Activated T-helper 17 cell treated with anti-CD3 and anti-CD28 coated beads, Interleukin-2, amount 50 U/mL, for 72 hours (primary cell): ENCODE measurements at places on chromosomes 6 and 20.

DNA sequence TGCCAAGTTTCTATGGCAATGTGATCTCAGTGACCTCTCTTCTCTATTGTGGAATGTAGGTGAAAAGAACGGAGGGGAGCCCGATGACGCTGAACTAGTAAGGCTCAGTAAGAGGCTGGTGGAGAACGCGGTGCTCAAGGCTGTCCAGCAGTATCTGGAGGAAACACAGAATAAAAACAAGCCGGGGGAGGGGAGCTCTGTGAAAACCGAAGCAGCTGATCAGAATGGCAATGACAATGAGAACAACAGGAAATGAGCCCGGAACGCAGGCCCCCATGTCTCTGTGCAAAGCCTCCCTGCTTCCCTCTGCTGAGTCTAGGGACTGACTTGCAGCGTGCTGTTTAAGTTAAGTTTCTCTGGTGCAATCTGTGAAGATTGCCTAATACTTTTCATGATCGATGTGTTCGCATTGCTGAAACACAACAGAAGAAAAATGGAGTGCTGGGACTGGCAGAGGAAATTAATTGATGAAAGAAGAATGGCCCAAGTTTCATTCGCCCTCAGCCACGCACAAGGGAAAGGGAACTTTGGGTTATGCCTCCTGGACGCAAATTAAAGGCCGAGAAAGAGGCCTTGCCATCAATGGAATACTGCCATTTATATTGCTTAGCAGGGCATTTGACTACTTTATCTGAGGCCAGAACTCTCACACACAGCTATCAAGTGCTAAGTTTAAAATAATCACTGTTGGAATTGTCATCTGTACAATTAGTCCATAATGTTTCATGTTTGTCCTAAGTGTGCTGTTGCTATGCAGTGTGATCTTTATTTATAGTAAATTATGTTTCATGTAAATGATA, 146.4 kb downstream of the AKAP7 start:
- H3K4me3 ChIP-seq: peak overlapping the region; percentile 71
- H3K27me3 ChIP-seq: no peaks in the 10 kb centered on the region
- peak overlapping the region; percentile 86 for H3K27ac ChIP-seq
- H3K36me3 ChIP-seq: no peaks in the 10 kb centered on the region
- H3K4me1 ChIP-seq: peaks cover 9% of the 10 kb centered on the region
- ATAC-seq: peak; percentile 85

- H3K27ac ChIP-seq: peak overlapping the region; percentile 20
- H3K36me3 ChIP-seq: peaks cover 83% of the 10 kb centered on the region
- H3K4me1 ChIP-seq: peaks cover 5% of the 10 kb centered on the region
- ATAC-seq: no peak
- no peak overlapping the region for H3K4me3 ChIP-seq
These were observed 76.5 kb downstream of the PTPN1 start for GRCh38 chr20:50586531-50587232.

- H3K27ac ChIP-seq: no peak overlapping the region
- no peaks in the 10 kb centered on the region for H3K27me3 ChIP-seq
- no peaks in the 10 kb centered on the region for H3K4me1 ChIP-seq
- H3K36me3 ChIP-seq: no peaks in the 10 kb centered on the region
- H3K4me3 ChIP-seq: no peak overlapping the region
These were observed 71.2 kb downstream of the TNFRSF21 start for GRCh38 chr6:47238456-47238995.

- H3K27ac ChIP-seq: peak overlapping the region; percentile 20
- H3K4me3 ChIP-seq: no peak overlapping the region
- H3K27me3 ChIP-seq: no peaks in the 10 kb centered on the region
- peaks cover 19% of the 10 kb centered on the region for H3K4me1 ChIP-seq
- no peak for ATAC-seq
- H3K36me3 ChIP-seq: peaks cover 68% of the 10 kb centered on the region
These were observed 24.7 kb downstream of the TRAF3IP2 start for GRCh38 chr6:111580826-111581505.

DNA sequence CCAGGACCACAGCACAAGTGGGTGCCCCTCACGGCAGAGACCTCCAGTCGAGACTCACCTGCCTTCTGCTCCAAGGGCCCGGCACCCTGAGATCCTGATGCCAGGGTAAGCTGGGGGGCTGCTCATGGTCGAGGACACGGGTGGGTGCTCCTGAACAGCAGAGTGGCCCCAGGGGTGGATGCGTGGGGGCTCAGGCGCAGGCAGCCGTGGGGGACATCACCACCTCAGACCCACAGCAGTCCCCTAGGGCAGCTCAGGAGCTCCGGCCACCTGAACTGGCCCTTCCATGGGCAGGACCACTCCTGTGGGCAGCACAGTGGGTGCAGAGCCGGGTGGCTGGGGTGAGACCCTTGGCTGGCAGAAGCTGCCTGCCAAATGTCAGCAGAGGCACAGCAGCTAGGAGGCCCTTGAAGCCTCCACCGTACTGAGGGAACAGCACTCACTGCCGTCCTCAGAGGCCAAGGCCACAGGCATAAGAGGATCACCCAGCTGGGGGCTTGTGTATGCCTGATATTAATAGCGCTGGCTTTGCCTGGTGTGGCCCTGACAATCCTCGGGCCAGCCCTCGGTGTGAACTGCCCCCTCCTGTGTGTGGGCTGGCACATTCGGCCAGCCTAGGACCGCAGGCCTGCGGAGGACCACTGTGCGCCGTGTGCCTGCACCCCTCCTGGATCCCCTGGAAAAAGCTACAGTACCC, 5.4 kb downstream of the UCKL1 start:
- H3K4me1 ChIP-seq: peaks cover 33% of the 10 kb centered on the region
- H3K27me3 ChIP-seq: no peaks in the 10 kb centered on the region
- H3K36me3 ChIP-seq: peaks cover 15% of the 10 kb centered on the region
- H3K4me3 ChIP-seq: no peak overlapping the region

DNA sequence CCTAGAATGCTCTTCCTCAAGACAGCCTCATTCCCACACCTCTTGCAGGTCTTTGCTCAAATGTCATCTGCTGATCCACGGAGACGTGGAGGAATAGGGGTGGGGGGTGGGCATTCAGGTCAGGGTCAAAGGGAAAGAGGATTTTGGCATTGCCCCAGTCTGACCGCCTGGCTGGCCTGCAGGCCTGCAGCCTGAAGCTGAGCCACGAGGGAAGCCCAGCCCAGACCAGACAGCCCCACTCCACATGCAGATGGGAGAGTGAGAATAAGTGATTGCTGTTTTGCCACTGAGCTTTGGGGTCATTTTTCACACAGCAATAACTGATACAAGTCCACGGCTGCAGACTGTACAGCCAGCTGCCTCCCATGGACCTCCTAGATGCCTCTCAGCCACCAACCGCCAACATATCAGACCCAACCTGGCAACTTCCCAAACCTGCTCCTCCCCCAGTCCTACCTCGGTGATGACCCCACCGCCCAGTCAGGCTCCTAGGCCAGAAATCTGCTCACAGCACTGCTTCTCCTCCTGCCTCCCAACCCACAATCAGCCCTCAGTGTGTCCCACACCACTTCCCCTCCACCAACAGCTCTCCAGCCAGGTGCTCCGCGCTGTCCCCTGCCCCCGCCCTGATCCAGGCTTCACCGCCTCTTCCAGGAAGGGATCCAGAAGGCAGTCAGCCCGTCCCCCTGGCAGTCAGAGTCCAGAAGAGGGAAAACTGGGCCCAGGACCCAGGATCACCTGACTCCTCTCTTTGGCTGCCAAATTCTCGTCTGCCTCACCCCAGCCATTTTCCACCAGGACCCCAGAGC, 14.0 kb downstream of the KIAA1755 start:
- no peak for ATAC-seq
- no peaks in the 10 kb centered on the region for H3K36me3 ChIP-seq
- no peaks in the 10 kb centered on the region for H3K4me1 ChIP-seq
- no peak overlapping the region for H3K4me3 ChIP-seq
- H3K27me3 ChIP-seq: peaks cover 12% of the 10 kb centered on the region

DNA sequence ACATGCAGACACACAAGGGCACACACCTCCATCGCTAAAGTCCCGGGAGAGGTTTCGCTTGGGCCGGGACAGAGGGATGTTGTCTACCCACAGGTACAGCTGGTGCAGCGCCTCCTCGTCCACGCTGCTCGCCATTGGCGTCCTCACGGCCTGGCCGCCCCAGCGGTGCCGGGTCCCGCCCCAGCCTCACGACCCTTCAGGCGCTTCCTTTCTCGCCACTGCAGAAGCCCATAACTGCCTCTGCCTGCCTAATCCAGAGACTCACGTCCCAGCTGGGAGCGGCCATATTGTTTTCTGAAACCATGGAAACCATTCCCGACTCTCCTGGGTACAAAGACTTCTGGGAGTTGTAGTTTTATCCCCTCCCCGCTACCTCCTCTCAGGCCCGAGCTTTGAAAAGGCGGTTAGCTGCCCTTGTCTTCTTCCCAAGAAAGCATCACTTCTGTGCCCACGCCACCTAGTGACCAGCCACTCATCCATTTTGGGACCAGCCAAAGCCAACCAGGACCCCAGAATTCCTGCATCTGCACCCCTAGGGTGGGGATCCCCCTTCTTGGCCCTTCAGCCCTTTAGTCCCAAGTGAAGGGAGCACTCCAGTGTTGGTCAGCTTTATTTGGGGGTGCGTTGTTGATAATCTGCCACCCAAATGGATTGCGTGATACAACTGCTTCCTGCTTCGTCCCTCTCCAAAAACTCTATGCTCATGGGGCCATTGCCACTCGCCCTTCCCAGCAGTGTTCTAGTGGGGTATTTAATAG, at the start of gene SPEF1:
Gene SPEF1, minus strand, starts transcription at position 296 of the 758 bp plus-strand sequence. Its CDS starts 161 bp downstream, at position 135.
- peak within 1 kb of the TSS; percentile 18 for H3K27ac ChIP-seq
- peaks cover 25% of the 10 kb centered on the region for H3K4me1 ChIP-seq
- peak; percentile 38 for ATAC-seq
- peak within 1 kb of the TSS; percentile 25 for H3K4me3 ChIP-seq
- peaks cover 10% of the 10 kb centered on the region for H3K36me3 ChIP-seq
- H3K27me3 ChIP-seq: no peaks in the 10 kb centered on the region

DNA sequence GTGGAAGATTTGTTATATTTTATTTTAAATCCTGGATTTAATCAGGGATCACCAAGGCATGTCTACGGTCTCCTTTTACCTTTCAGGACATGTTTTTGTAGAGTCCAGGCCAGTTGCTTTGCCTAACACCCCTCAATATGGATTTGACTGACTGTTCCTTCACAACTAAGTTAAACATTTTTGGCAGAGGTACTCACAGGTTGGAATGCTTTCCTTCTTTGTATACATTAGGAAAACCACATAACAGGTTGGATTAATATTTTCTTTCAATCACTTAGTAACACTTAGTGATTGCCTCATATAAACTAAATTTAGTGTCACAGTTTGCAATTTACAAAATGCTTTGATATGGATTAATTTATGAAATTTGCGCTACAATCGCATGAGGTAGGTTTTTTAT, 64.5 kb downstream of the IPCEF1 start:
- no peak overlapping the region for H3K27ac ChIP-seq
- no peaks in the 10 kb centered on the region for H3K36me3 ChIP-seq
- no peak for ATAC-seq
- H3K27me3 ChIP-seq: no peaks in the 10 kb centered on the region
- no peaks in the 10 kb centered on the region for H3K4me1 ChIP-seq
- no peak overlapping the region for H3K4me3 ChIP-seq

GRCh38 chr20:35344354-35344837, 52.2 kb upstream of the FAM83C start:
- ATAC-seq: no peak
- H3K27ac ChIP-seq: no peak overlapping the region

GRCh38 chr6:145295746-145296145, 439.6 kb downstream of the EPM2A start:
- no peaks in the 10 kb centered on the region for H3K36me3 ChIP-seq
- H3K4me3 ChIP-seq: no peak overlapping the region
- H3K27ac ChIP-seq: no peak overlapping the region
- no peaks in the 10 kb centered on the region for H3K4me1 ChIP-seq

DNA sequence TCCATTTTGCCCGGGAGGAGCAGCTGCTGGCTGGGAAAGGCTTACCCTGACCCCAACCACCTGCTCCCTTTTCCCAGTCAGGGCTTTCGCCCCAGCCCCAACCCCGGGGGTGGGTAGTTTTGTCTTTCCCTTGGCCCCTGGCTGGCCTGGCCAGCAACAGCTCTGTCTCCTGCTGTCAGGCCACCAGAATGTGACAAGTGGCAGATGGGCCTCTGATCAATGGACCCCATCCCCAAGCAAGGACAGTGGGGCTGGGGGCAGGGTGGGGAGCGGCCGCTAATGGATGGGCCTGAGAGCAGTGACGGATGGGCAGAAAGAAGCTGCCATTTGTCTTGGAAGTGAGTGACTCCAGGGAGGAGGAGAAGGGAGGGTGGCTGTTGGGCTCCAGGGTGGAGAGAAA, 121.6 kb downstream of the DHX35 start:
- no peak overlapping the region for H3K4me3 ChIP-seq
- no peaks in the 10 kb centered on the region for H3K36me3 ChIP-seq
- no peak overlapping the region for H3K27ac ChIP-seq
- no peak for ATAC-seq

DNA sequence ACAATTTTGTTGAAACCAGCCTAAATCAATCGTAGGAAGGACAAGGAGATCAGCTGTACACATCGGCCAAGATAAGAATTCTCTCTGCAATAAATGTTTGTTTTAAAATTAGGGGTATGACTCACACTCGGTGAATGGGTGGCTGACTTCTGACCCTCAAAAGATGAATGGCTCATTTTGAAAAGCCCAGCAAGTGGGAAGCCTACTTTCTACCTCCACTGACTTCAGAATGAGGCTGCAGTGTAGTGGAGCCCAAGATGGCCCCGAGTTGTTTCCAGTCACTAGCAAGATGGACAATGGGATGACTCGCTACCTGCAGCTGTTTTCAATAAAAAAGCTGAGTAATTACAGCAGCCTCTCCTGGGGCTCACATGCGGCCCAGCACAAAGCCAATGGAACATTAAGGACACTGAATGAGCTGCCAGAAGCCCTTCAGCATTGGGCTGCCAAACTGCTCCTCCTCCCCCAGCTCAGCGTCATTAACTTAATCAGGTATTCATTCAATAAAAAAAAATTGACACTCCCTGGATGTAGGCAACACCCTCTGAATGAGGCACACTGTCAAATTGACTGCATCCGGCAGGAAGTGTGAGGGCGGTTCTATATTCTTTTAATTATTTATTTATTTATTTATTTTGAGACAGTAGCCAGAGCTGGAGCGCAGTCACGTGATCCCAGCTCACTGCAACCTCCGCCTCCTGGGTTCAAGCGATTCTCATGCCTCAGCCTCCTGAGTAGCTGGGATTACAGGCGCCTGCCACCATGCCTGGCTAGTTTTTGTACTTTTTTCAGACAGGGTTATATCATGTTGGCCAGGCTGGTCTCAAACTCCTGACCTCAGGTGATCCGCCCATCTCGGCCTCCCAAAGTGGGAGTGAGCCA, 107.3 kb downstream of the GMPR start:
- no peaks in the 10 kb centered on the region for H3K27me3 ChIP-seq
- no peak overlapping the region for H3K4me3 ChIP-seq
- no peaks in the 10 kb centered on the region for H3K36me3 ChIP-seq
- H3K4me1 ChIP-seq: peaks cover 16% of the 10 kb centered on the region

GRCh38 chr20:44728801-44729443, 13.8 kb downstream of the CCN5 start:
- H3K4me3 ChIP-seq: no peak overlapping the region
- no peaks in the 10 kb centered on the region for H3K27me3 ChIP-seq
- no peak for ATAC-seq
